ENCODE measurements at places on chromosomes 7 and 10. TPM values are rescaled to one million over a fixed set of nuclear protein-coding genes. Genes with fewer than 3 reads are reported as not detected.
A peak's percentile ranks its signal among the peaks of the same experiment; 100 is the strongest.

DNA sequence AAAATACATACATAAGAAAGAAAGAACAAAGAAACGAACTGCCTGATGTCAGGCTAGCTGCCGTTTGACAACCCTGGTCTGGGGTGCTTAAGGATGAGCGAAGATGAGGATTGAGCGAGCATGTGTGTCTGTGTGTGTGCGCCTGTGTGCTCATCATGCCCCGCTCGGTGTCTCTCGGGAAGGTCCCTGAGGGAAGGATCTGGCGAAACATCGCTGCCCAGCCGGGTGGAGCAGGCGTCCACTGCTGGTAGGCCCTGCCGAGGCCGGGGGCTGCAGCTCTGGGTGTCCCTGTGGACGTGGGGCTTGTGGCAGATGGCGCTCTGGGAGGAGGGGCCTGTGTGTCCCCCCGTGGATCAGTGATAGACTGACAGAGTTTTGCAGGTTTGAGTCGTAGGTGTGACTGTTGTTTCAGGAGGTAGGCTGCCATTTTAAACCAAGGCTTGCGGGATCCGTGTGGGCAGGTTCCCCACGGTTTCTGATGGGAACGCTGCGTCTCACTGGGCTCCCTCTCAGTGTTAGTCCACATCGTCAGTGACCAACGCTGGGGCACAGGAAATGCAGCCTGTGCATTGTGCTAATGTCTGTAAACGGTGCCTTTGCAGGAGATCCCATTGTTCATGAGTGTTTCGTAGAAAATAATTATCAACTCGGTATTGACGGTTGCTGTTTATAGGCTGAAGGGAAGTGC lies 5.9 kb upstream of the SUN1 start:
- no peak for DNase-seq

- no peak for DNase-seq
Measured at GRCh38 chr10:128568990-128569945, 443.0 kb upstream of the MKI67 start.

- DNase-seq = peak; percentile 22
Measured at GRCh38 chr7:25429731-25430130, 201.4 kb upstream of the NPVF start.

DNA sequence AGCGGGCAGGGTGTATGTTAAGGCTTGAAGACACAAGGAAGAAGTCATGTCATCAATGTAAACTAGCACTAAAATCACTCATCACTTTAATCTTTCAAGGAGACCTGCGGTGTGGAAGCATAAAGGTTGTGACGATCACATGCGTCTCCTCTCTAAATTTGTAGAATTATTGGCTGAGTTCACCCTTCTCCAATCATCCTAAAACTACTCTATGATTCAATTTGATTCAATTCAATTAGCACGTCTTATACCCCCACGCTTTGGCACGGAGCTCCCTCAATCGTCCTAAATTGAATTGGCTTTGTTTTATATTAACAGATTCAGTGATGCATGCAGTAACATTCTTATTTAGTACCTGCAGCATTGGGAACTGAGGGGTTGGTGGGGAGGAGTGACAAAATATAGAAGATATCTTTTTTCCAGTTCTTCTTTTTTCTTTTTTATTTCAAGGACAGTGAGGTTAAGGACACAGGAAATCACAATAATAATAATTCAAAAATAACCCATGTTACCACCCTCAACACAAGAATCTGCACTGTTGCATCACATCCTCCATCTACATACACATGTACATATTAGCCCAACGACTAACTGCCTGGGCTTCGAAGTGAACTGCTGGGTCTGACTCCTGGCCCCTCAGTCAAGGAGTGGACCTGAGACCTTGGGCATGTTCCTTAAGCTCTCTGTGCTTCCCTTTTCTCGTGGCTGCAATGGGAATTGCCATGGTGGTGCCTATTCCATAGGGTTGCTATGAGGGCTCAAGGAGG lies 86.5 kb downstream of the LSM5 start:
- DNase-seq = no peak

- DNase-seq = no peak
Measured at GRCh38 chr10:126204320-126204719, 184.0 kb downstream of the ADAM12 start.

- DNase-seq = no peak
Measured at GRCh38 chr7:128948312-128948973, 10.7 kb downstream of the IRF5 start.

- DNase-seq = no peak
Measured at GRCh38 chr7:22969010-22969431, 44.9 kb downstream of the HYCC1 start.

DNA sequence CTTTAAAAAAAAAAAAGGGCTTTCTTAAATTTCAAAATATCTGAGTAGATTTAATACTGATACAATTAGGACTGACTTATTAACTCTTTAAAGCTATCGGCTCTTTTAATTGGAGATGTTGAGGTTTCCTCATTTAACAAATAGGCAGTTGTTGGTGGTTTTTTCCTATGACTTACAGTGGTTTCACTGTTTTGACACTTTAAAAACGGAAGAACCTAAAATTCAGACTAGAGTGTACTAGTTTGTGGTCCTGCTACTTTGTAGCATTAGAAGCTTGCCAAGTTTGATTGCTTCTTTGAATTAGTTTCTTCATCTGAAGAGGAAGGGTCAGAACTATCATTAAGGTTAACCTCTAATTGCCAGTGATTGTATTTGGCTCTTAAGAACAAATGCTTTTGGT lies 27.7 kb downstream of the CUL1 start:
- no peak for DNase-seq

GRCh38 chr7:114703677-114704076 lies 218.2 kb upstream of the MDFIC start:
- DNase-seq = no peak

VWDE gene
- 0.19 TPM for total RNA-seq

HTR5A gene
- not detected for total RNA-seq

LIPM gene
- total RNA-seq = 30.4 TPM

HSPA12A gene
- total RNA-seq = 9.3 TPM

INHBA gene
- 1.4 TPM for total RNA-seq

Measured in lower leg skin (tissue), 4 donors.